ENCODE measurements at places on chromosomes 5 and 9.

DNA sequence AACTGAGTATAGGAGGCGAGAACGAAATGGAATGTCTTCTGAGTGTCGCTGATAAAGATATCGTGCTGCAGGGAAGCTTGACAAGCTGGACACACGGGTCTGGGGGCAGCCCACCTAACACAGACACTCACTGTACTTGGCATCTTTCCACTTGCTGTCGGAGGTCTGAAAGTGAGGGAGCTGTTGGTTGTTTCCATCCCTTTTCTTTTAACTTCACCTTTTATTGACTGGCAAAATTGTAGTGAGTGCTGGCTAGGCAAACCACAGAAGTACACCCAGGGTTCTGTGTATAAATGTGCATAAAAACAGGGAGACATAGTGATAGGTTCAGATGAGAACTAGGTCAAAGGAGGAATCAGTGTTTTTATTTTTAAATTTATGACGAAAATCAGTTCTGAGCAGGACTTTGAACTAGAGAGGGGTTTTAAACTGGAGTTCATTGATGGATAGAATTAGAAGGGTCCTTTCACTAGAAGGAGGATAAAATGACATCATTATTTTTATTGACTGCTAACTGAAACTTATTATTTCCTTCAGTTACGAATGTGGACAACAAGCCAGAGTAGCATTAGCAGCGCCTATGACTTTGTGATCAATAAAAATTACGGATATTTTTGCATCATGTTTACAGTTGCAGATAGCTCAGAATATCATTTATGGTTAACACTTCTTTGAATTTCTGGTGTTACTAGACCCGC is 817 bp downstream of the GAPVD1 start:
- DNase-seq = no peak

DNA sequence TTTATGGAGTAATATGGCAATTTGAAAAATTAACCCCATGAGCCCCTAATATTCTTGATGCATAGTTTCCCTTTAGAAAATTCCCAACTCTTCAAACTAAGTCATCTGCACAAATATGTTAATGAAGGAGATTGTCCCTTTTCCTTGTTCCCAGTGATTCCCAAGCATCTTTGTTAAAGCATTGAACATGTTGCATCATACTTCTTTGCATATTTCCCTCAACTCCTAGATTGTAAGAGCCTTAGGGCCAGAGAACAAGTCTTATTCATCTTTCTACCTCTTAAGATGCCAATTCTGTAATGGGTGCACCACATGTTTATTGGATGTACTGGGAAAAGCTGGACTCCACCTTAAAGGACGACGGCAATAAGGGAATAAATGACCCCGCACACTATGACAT is 223.4 kb downstream of the PLK2 start:
- no peak for DNase-seq

DNA sequence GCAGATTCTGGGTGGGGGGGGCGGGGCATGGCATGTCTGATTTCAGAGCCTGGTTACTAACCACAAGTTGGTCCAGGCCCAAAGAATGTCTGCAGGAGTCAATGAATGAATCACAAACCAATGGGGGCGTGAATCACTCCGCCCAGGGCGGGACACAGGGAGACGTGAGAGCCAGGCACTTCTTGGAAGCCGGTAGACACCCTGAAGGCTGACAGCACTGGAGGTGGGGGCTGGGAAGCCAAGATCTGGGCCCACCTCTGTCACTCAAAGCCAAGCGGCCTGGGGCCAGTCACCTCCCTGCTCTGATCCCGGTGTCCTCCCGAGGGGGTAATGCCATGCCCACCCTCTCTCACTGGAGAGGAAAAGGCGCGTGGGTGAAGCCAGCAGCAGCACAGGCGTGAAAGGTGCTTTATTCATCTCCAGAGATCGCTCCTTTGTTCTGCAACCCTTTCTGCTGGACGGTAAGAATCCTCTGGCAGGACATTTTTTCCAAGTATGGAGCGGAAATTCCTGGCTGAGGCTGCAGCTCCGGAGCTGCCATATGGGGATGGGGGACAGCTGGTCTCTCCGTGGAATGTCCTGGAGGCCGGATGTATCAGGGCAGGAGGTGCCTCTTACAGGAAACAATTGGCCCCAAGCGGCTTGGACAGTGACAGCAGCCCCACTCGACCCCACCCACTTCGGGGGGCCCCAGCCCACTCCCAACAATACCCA is 85.0 kb downstream of the STK10 start:
- DNase-seq = no peak

DNA sequence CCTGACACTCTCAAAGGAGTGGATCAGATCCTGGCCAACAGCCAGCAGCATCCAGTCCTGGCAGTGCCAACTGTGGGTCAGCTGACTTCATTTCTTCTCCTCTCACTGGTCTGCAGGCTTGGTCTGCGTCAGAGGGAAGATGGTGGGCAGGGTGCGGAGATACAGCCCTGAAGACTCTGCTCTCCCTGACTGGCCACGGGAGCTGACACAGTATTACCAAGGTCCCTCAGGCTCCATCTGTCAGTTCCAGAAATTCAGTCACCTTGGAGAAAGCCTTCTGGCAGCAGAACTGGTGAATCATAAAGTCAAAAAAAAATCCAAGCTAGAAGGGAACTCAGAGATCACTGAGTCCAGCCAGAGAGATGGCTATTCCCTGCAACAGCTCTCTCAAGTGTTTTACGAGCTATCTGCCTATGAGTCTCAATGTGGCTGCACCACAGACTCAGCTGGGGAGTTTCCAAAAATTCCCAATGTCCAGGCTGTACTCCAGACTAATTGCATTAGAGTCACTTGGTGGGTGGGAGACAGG is 27.9 kb downstream of the C1QTNF2 start:
- DNase-seq = no peak

DNA sequence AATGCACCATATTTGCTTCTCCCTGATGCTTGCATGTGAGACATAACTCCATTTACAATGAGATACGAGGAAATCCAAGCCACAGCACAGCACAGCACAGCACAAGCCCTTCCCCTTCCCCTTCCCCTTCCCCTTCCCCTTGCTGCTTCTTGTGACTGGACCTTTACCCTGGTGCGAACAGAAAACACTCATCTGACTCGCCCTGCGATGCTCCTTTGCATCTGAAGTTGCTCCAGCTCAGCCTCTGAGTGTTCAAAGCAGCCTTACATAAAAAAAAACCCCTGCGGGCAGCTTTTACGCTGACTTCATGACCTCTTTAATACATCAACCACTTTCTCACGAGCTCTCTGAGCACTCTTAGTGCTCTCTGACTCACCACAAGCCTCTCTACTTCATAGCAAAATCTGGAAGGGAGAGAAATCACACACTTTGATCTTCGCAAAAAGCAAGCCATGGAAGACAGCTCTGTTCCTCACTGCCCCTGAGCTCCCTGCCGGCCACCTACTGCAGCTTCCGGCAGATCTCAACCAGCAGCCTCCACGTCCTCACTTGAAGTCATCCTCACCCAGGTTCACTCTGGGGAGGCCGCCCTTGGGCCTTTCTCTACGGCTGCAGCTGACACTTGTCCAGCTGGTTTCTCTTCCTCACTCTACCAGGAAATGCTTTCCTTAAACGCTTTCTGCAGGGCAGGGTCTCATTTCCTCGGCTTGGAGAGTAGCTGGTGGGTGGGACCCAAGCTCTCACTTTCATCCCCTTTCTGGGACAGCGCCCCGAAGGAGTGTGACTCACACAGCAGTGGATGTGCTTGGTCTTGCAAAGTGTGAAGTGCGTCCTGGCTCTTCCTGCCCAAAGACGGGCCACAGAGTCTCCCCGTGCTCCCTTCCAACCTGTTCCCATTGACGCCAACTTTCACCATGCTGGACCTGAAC is 5.3 kb downstream of the SLC34A1 start:
- no peak for DNase-seq

- DNase-seq = no peak
Measured at GRCh38 chr9:119313846-119314245, 55.4 kb downstream of the BRINP1 start.

DNA sequence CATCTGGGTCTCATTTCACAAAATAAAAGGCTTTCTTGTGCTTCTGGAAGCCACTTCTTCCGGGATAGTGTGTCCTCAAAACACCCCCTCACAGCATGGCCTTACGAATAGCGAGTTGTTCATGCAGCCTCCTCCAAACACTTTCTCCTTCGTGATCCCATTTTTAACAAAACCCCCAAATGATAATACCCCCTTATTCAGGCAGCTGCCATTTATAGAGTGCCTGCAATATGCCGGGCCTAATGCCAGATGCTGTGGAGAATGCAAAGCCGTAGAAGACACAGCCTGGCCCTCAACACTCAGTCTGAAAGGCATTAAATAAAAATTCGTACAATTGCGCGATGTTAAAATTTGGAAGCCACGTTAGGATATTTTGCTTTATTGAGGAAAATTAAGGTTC is 66.4 kb upstream of the SLC44A1 start:
- no peak for DNase-seq

DNA sequence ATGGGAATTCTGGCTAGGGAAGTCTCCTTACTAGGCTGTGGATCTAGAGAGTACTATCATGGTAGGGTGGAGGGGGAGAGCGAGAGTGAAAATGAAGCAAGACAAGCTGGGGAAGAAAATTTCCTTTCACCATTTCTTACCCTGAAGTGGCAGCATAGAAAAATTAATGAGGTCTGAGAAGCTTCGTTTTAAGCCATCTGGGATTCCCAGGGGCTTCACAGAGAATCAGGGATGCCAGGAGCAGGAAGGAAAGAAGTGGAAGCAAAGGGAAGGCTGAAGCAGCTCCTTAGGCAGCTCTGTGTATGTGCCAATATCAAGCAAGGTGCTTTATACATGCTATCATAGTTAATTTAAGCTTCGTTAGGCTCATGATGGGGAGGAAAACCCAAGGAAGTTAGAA is 169.9 kb downstream of the ZSWIM6 start:
- no peak for DNase-seq

DNA sequence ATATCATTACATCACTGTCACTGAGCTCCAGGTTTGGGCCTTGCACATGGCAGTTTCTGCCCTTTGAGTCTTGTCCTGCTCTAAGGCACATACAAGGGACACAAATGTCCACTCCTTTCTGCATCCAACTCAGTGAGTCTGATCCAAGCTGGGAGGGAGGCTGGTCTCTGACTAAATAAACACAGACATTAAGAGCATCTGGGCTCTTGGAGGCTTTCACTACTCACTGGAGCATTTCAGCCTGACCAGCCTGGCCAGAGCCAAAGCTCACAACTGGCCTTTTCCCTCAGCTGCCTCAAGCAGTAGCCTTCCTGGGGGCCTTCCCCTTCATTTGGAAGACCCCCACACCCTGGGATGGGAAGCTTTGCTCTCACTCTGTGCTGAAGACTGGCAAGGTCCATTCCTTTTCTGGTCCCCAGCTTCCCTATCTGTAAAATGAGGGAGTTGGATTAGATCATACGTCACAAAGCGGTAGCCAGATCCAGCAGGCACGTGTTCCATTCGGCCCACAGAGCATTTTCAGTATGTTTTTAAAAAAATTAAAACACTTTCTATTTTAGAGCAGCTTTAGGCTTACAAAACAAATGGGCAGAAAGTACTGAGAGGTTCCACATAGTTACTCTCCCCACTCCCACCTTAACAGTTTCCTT is 58.6 kb upstream of the XPA start:
- no peak for DNase-seq

GRCh38 chr5:149724130-149724840 is 5.8 kb upstream of the PPARGC1B start:
- DNase-seq = no peak

GRCh38 chr9:105975886-105976645 is 281.7 kb downstream of the TMEM38B start:
- DNase-seq = no peak

DNA sequence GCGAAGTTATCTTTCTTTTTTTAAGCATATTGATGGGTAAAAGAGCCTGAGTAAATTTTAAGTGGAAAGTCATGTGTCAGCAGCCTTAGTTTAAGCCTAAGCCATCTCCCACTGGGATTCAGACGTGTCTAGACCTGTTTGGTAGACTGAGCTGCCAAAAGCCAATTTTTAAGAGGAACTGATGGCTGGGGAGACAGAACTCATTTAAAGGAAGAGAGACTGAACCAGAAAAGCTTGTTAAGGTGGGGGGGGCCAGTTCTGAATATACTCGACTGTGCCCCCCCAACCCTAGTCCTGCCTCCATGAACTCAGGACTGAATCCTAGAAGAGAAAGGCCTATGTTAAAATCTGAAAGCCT is 58.3 kb upstream of the PLPP1 start:
- DNase-seq = no peak

GRCh38 chr5:150527038-150527437 is 19.1 kb downstream of the NDST1 start:
- DNase-seq = no peak

DNA sequence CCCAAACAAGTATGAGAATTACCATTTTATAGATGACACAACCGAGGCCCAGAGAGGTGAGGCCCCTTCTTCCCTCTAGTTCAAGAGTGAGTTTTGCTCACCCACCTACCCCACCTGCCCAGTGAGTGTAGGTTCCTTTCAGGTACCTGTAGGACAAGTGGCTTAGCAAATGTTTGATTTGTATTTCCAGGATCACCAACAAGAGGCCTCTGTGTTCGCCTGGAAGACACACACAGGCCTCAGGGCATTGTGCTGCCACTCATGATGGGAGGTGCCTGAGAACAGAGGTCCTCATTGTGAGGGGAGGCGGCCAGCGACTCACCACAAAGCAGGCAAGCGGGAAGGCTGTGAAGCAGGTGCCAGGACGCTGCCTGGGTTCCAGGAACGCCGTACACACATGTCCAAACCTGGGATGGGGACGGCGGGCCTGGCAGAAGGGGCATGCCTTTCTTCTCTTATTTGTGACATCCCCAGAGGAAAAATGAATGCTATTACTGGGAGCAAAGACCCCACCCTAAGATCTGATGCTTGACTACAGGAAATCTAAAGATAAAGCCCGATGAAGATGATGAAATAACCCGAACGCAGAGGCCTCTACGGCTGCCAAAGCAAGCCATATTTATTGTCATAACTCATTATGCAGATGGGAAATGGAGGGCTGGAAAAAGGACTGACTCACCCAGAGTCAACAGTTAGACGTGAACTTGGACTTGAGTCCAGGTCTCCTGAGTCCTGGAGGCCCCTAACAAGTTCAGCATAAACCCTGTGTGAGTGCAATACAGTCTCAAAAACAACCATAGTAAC is 60.2 kb upstream of the SLC25A51 start:
- DNase-seq = no peak

DNA sequence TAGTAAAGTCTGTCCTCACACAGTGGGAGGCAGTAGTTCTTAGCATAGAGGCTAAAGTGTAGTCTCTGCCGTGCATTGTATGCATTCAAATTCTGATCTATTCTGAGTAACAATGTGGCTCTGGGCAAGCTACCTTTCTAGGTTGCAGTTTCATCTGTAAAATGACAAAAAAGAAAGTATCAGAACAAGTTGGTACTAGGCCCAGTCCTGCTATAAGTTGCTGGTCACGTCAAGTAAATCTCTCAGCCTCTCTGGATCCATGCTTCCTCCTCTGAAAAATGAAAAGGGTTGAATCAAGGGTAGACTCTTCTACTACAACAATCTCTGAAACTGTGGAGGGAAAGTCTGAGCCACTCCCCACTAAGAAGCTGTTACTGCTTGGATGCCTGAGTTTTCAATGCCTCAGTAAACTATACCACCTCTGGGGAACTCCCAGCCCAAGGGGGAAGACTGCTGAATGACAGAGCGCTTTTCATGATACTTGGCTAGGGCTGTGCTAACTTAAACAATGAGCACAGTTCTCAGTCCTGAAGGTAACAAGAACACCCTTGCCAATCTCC is 34.5 kb upstream of the SPARC start:
- DNase-seq = no peak

- DNase-seq = no peak
Measured at GRCh38 chr5:38433160-38433861, 123.1 kb downstream of the LIFR start.

- DNase-seq = no peak
Measured at GRCh38 chr5:131984956-131985665, 26.3 kb downstream of the ACSL6 start.

- DNase-seq = no peak
Measured at GRCh38 chr5:33631139-33631538, 190.4 kb downstream of the TARS1 start.
